ENCODE measurements at places on chromosomes 1 and 21.

- DNase-seq = no peak
These were observed 1399.9 kb upstream of the B3GALT2 start for GRCh38 chr1:194586302-194586701.

DNA sequence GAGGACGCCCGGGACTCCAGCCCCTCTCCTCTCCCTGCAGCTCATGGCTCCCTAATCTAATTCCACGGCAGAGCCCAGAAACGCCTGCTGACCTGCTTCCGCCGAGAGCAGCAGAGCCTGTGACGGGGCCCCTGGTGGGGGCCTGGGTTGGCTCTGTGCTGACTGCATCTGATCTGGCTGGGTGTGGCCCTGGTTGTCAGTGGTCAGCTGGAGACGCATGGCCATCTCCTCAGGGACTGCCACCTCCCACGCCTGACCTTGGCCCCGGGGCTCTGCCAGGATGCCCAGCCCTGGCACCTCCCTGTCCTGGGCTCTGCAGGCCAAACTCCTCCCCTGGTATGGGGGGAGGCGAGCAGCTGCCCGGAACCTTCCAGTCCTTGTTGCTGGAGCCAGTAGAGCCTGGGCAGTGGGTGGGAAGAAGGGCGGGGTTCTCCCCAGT is 1.1 kb upstream of the PLCH2 start:
- DNase-seq = no peak

GRCh38 chr1:183417772-183418491 is at the start of gene NMNAT2:
Gene NMNAT2, minus strand, starts transcription at chr1:183418380. Its CDS starts 113 bp downstream, at chr1:183418267.
- DNase-seq = no peak

- DNase-seq = no peak
These were observed 41.3 kb downstream of the COQ8A start for GRCh38 chr1:226981386-226981817.

GRCh38 chr1:41541592-41541952 is 57.1 kb upstream of the EDN2 start:
- no peak for DNase-seq

DNA sequence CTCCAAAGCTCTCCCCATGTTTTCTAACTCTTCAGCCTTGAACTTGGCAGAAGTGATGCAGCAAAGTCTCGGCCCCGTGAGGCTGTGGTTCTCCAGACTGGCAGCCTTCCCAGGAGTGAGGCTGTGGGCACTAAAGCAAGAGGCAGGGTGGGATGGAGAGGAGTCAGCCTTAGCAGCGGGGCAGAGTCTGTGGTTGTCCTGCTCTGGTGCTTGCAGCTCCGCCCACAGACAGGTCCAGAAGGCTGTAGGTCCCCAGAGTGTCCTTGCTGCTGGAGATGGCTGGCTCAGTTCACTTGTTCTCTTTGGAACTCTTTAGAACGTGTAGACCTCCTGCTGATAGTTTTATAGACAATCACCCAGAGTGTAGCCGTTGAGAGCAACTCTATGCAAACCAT is 142.6 kb downstream of the AJAP1 start:
- no peak for DNase-seq

DNA sequence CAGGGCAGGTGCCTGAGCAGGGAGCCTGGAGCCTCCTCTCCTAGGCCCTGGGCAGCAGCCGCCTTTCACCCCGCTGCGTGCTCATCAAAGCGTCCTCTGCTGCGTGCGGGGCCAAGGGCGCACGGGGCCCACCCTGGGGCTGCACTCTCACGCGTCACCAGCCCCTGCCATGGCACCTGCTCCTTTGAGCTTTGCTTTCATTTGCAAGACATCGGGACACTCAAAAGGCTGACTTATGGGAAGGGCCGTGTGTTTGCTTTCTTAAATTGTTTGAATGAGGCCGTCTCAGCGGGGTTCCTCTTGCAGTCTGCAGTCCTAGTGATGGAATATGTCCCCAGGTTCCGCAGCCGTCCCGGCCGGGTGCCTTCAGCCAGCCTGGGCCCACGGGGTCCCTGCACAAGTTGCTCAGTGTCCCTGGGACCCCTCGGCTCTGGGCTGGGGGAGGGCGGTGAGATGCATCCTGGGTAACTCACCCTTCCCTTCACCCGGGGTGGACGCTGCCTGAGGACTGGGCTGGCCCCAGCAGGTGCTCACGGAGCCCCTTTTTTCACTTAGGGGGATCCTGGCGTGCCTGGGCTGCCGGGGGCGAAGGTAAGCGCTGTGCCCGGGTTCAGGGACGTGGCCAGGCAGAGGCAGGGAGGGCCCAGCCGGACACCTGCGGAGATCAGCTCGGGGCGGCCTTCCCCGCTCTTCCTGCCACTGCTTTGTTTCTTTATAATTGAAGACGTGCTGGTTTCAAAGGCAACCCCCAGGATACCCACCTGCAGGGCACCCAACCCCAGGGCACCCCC is 53.1 kb downstream of the SLC19A1 start:
- DNase-seq = no peak

GRCh38 chr1:231493421-231494185 is 34.9 kb upstream of the TSNAX start:
- no peak for DNase-seq

DNA sequence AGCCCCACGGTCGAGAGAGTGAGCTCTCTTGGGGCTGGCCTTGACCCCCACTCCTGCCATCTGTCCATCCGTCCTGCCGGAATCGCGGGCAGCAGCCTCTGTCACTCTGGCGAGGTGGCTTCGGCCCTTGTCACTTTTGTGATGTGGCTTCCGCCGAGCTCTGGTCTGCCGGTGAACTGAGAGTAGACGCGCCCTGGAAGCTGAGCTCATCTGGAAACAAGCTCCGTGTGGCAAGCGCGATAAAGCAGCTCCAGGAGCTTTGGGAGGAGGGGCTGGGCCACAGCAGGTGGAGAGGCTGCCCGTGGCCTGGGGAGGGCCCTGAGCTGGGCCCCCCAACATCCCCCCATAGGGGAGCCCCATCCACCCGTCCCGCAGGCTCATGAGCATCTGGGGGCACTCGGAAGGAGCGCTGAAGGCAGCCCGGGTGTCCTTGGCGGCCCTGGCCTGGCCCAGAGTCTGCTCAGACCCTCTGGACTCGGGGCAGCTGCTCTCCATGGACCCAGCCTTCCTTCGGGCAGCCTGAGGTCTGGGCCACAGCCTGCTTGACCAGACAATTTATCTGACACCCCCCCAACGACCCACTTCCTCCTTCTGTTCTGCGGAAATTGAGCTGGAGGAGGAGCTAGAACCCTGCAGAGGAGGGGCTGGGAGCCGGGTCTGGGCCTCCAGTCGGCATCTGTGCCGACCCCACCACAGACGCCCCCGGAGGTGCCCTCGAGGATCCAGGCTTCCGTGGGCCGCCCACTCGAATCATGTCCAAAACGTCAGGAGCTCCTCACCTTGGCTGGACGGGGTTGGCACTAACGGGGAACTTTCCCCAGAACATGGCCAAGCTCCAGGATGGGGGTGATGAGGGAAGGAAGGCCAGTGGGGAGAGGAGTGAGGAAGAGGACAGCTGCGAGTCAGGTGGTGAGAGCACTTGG is 59.1 kb downstream of the SLC19A1 start:
- no peak for DNase-seq

GRCh38 chr1:1624443-1625403 is 7.2 kb upstream of the MMP23B start:
- DNase-seq = no peak

GRCh38 chr1:43383449-43383848 is 6.2 kb downstream of the MED8 start:
- no peak for DNase-seq

DNA sequence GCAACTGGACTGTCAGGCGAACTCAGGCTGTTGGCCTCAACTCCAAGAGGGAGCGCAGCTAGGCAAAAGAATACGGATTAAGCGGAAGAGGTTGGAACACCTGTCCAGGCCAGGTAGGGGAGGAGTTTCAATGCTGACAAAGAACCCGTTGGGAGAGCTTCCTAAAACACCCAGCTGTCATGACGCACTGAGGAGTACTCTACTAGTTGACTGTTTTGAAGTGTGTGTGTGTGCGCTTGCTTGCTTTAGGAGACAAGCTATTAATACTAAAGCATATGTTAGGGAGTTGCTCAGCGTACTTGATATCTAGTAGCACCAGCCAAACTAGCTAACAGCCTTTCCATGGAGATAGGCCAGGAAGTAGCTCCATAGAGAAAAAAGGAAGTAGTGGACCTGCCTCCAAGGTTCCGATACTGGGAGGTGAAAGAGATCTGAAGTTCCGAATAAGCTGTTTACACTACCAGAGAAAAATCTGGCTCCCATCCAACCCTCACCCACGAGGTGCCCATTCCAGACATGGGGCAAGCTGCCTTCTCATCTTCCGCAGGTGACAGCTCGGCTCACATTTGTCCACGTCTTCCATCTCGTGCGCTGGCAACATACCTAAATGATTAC is 974 bp upstream of the FNBP1L start:
- no peak for DNase-seq

DNA sequence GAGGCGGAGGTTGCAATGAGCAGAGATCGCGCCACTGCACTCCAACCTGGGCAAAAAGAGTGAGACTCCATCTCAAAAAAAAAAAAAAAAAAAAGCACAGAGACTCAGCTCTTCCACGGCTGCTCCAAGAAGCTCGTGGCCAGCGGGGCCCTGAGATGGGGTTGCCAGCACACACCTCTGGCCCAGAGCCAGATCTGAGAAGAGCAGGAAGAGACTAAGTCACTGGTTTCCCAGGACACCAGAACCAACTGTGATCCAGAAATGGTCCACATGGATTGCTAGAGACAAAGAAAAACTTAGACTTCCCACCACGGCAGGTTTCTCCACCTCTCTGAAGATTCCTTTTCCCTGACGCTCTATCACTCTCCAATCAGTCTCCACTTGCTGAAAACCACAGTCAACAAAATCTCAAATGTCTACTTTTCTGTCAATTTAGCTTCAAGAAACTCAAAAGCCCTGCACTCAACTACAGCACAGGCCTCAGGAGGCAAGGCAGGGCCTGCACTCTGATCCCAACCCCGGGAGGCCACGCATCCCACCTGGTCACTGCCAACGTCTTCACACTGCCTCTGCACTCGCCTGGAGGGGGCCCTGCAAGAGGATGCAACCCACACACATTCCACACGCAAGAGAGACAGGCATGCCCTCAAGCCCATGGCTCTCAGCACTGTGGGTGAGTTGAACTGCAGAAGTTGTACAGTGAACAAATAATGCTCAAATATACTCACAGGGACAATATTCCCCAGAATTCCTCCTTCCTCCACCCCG is 79.0 kb downstream of the NPHP4 start:
- no peak for DNase-seq

- no peak for DNase-seq
These were observed 3.9 kb downstream of the TTLL10 start for GRCh38 chr1:1177452-1178206.

DNA sequence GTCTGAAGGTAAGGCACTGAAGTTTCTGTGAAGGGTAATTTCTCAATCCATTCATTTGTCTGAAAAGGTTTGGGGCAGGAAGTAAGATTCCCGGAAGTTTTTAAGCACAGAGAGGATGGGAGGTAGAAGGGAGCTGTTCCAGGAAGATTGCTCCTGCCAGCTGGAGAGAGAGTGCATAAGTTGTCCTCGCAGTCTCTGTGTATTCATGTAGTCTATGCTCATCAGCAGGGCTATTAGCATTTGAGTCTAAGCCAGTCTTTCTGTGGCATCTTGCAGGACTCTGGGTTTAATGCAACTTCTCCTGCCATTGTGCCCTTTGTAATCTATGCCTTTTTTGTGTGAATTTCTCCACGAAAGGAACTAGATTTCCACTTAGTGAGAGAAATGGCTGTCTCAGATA is 140.8 kb upstream of the FGGY start:
- DNase-seq = no peak

- no peak for DNase-seq
These were observed 263.4 kb downstream of the TTLL7 start for GRCh38 chr1:83735526-83735925.

DNA sequence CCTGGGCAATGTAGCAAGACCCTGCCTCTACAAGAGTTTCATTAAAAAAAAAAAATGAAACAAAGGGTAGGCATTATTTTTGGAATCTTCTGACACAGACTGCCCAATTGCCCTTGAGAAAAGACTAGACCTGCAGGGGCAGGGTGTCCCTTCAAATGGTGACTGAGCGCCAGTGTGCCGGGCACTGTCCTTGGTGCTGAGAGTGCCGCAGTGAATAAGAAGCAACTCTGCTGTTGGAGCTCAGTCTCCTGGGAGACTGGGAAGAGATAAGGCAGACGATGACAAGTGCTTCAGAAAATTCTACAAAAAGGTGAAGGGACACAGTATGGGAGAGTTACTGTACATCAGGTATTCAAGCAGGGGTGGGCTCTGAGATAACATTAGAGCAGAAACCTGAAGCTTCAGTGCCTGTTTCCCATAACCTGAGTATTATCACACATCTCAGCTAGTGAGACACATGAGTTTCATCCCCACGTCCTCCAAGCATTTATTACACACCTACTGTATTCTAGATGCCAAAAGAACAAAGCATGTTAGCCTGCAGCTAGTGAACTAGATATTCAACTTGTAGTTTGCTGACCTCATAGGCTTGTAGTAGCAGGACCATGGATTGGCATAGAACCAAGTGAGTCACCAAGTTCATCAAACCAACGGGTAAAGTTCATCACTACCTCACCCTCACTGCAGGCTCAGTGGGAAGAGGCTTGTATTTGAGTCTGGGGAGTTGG is 18.4 kb upstream of the RPL11 start:
- DNase-seq = no peak

GRCh38 chr21:35333831-35334618 is 284.9 kb upstream of the RUNX1 start:
- no peak for DNase-seq

- DNase-seq = no peak
These were observed 53.6 kb downstream of the ERG start for GRCh38 chr21:38444691-38445090.

- no peak for DNase-seq
These were observed at the start of gene CFHR5 for GRCh38 chr1:196977278-196977677. Gene CFHR5, plus strand, starts transcription at chr1:196977556. Its CDS starts 109 bp downstream, at chr1:196977665.

- no peak for DNase-seq
These were observed 8.0 kb upstream of the RGS13 start for GRCh38 chr1:192627901-192628300.

- no peak for DNase-seq
These were observed 55.4 kb downstream of the CAMK2N1 start for GRCh38 chr1:20430355-20431175.

GRCh38 chr1:161390559-161390858 is 22.8 kb upstream of the CFAP126 start:
- DNase-seq = no peak

DNA sequence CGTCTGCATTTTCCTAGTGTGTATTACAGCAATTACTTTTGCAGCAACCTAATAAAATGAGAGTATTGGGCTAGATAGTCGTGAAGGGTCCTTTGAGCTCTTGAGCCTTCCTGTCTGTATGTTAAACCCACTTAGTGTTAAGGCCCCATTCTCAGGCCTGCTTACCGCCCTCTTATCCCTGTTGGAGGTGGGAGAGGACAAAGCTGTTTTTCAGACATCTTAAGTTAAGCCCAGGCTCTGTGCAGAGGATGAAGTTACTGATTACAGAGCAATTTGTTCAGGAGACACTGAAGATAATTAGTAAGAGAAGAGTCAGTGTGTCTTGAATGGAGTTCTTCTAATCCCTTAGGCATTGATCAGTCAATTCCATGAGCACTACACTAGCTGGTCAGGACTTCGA is 114.6 kb downstream of the UCK2 start:
- DNase-seq = no peak

- no peak for DNase-seq
These were observed 3.3 kb upstream of the ELAVL4 start for GRCh38 chr1:50105433-50105832.

Data from stimulated activated CD8-positive, alpha-beta memory T cell treated with anti-CD3 and anti-CD28 coated beads, Interleukin-4, amount 100 ng/mL, for 1 hour (primary cell).